Left lung (tissue), 14 donors: ENCODE measurements at places on chromosomes 7 and 10. TPM values are rescaled to one million over a fixed set of nuclear protein-coding genes. Genes with fewer than 3 reads are reported as not detected.
A peak's percentile ranks its signal among the peaks of the same experiment; 100 is the strongest.

DNA sequence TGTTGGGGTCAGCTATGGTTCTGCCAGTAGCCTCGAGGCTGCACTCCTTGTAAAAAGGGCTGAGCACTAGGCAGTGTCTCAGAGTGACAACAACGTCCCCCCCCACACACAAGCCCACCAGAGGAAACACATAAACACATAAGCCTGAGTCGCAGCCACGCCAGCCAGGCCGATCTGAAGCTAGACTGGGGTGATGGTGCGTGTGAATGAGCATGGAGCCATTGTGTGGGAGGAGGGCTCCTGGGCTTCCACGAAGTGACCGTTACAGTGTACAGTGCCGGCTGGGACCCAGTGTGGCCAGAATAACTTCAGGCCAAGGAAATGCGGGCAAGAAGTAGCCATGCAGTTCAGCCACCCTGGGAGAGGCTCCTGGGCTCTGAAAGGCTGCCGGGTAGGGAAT lies 3.7 kb upstream of the C10orf105 start:
- H3K27ac ChIP-seq: no peak overlapping the region
- no peaks in the 10 kb centered on the region for H3K27me3 ChIP-seq

CLRN3 gene
- total RNA-seq: not detected

STEAP4 gene
- total RNA-seq: 149 TPM

DNA sequence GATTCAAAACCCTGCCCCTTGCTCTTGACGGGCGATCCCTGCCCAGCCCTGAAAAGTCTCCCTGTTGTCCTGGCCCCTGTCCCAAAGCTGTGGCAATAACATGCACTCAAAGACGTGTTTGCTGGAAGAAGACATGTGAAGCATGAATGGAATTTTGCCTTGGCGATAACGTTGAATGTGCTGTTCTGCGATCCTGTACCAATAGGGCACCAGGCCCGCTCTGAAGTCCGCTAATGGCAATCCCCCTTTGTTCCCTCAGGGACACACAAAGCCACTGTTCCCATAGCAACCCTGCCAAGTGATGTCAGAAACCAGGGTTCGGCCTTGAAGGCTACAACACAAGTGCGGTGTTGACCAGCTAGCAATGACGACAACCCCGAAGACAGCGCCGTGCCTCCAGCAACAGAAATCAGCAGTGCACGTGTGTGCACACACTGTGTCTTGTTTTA lies 284.6 kb downstream of the KLF6 start:
- peak overlapping the region; percentile 40 for H3K27ac ChIP-seq
- DNase-seq: peak; percentile 80
- no peaks in the 10 kb centered on the region for H3K36me3 ChIP-seq
- H3K4me3 ChIP-seq: no peak overlapping the region
- no peaks in the 10 kb centered on the region for H3K27me3 ChIP-seq

DNA sequence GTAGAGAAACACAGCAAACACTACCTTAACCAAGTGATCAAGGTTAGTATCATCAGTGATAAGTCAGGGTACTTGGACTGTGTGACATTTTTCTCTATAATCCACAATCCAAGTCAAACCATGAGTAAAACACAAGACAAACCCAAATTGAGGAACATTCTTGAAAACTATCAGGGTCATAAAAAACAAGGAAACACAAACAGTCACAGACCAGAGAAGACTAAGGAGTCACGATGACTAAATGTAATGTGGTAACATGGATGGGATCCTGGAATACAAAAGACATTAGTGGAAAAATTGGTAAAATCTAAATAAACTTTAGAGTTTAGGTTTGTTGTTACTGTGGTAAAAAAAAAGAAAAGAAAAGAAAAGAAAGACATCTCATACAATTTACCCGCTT lies 103.8 kb downstream of the ARMH3 start:
- H3K27ac ChIP-seq: no peak overlapping the region
- no peaks in the 10 kb centered on the region for H3K27me3 ChIP-seq
- H3K36me3 ChIP-seq: peaks cover 56% of the 10 kb centered on the region

- H3K27me3 ChIP-seq: no peaks in the 10 kb centered on the region
- no peak for DNase-seq
- H3K27ac ChIP-seq: no peak overlapping the region
Measured at GRCh38 chr7:133349101-133349500, 96.2 kb downstream of the EXOC4 start.

DNA sequence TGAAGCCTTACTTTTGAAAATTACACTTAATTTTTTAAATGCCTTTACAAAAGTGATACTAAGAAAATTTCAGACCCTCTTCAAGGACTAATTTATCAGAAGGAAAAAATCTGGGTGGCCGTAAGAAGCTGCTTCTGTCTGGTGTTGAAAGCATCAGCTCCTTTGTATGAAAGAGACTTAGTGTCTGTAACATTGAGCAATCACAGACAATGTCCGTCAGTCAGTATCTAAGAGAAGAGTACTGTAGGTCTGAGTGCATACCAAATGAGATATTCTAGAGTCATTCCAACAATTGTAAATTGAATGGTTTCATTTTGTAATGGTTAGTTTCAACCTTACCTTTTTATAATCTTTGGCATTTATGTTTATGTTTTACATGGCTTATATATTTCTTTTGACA lies 11.1 kb upstream of the MDFIC start:
- no peaks in the 10 kb centered on the region for H3K4me1 ChIP-seq
- no peaks in the 10 kb centered on the region for H3K36me3 ChIP-seq
- H3K27ac ChIP-seq: no peak overlapping the region
- no peak overlapping the region for H3K4me3 ChIP-seq
- H3K27me3 ChIP-seq: no peaks in the 10 kb centered on the region

DNA sequence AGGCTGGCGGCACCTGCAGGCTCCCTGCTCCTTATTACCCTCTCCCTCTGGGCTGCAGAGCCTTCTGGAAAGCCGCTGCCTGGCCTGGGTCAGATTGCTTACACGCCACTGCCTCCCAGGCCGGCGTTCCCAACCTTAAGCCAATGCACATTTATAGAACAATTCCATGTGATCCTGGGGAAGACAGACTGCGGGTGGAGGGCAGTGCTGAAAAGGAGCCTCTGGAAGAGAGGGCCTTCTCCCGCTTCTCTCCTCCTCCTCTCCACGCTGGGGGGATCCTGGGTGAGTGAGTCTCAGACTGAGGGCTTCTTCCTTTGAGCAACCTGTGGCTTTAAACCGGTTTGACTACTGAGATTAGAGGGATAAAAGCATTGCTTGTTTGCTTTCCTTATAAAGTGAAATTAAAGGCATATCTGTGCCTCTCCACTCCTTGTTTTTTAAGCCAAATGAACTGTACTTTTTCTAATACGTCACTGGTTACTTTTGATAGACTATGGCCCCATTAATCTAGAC lies 5.5 kb downstream of the TACC2 start:
- H3K4me1 ChIP-seq: no peaks in the 10 kb centered on the region
- no peaks in the 10 kb centered on the region for H3K27me3 ChIP-seq
- no peak overlapping the region for H3K4me3 ChIP-seq
- H3K27ac ChIP-seq: peak overlapping the region; percentile 78
- H3K36me3 ChIP-seq: no peaks in the 10 kb centered on the region

GRCh38 chr10:73248259-73248724 lies 1.2 kb upstream of the DNAJC9 start:
- no peak overlapping the region for H3K27ac ChIP-seq
- H3K36me3 ChIP-seq: no peaks in the 10 kb centered on the region
- no peaks in the 10 kb centered on the region for H3K27me3 ChIP-seq

MKLN1 gene
- 43.9 TPM for total RNA-seq

RSPH10B gene
- 1.5 TPM for total RNA-seq

GRCh38 chr10:127228195-127228787 lies 31.9 kb upstream of the INSYN2A start:
- no peak overlapping the region for H3K27ac ChIP-seq
- H3K4me3 ChIP-seq: no peak overlapping the region
- no peak for DNase-seq
- H3K4me1 ChIP-seq: no peaks in the 10 kb centered on the region
- H3K27me3 ChIP-seq: no peaks in the 10 kb centered on the region

OPALIN gene
- total RNA-seq: not detected

- H3K27ac ChIP-seq: no peak overlapping the region
- H3K4me3 ChIP-seq: no peak overlapping the region
- no peaks in the 10 kb centered on the region for H3K4me1 ChIP-seq
- H3K27me3 ChIP-seq: no peaks in the 10 kb centered on the region
Measured at GRCh38 chr10:7027237-7027912, 383.5 kb downstream of the SFMBT2 start.

DNA sequence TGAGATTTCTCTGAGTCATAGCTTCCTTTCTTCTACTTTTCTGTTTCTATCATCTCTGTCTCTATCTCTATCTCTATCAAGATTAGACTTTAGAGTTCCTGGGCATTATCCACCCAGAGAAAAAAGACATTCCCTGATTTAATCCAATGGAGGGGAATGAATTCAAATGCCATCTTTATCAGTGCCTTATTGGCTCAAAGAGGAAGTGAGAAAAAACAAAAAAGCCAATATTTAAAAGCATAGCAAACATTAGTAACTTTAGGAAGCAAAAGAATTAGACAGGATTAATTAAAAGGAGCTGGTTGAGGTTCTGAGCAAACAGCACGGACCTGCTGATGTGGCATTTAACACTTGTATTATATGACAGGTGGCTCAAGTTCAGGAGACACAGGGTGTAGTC lies 736.5 kb downstream of the REEP3 start:
- no peak overlapping the region for H3K27ac ChIP-seq
- H3K27me3 ChIP-seq: no peaks in the 10 kb centered on the region
- no peak overlapping the region for H3K4me3 ChIP-seq
- DNase-seq: no peak

- peaks cover 11% of the 10 kb centered on the region for H3K4me1 ChIP-seq
- DNase-seq: no peak
- peak overlapping the region; percentile 47 for H3K27ac ChIP-seq
- no peaks in the 10 kb centered on the region for H3K36me3 ChIP-seq
Measured at GRCh38 chr7:48170506-48170905, 752 bp upstream of the ABCA13 start.

- H3K4me1 ChIP-seq: no peaks in the 10 kb centered on the region
- no peaks in the 10 kb centered on the region for H3K36me3 ChIP-seq
- H3K4me3 ChIP-seq: no peak overlapping the region
Measured at GRCh38 chr10:59079386-59080226, 96.8 kb upstream of the PHYHIPL start.

GRCh38 chr10:86730227-86730626 lies 26.2 kb upstream of the BMPR1A start:
- no peaks in the 10 kb centered on the region for H3K36me3 ChIP-seq
- peaks cover 4% of the 10 kb centered on the region for H3K4me1 ChIP-seq
- no peak for DNase-seq
- H3K4me3 ChIP-seq: no peak overlapping the region
- H3K27ac ChIP-seq: no peak overlapping the region

DNA sequence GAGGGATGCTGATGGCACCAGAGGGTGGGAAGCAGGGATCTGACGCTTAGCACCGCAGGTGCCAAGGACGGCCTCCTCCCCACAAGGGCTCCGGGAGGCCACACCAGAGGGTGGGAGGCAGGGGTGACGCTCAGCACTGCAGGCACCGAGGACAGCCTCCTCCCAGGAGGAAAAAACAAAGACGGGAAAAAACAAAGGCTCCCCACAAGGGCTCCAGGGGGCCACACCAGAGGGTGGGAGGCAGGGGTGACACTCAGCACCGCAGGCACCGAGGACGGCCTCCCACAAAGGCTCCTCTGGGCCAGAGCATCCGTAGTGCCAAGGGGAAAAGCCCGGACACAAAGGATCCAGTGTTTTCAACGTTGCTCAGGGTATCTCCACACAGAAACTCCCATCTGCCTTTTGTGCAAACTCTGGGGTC lies 25.6 kb downstream of the DIP2C start:
- H3K4me3 ChIP-seq: no peak overlapping the region
- no peaks in the 10 kb centered on the region for H3K36me3 ChIP-seq
- H3K27ac ChIP-seq: no peak overlapping the region
- no peak for DNase-seq

DNA2 gene
- 8.7 TPM for total RNA-seq
